ENCODE measurements at places on chromosomes 16 and 17.

DNA sequence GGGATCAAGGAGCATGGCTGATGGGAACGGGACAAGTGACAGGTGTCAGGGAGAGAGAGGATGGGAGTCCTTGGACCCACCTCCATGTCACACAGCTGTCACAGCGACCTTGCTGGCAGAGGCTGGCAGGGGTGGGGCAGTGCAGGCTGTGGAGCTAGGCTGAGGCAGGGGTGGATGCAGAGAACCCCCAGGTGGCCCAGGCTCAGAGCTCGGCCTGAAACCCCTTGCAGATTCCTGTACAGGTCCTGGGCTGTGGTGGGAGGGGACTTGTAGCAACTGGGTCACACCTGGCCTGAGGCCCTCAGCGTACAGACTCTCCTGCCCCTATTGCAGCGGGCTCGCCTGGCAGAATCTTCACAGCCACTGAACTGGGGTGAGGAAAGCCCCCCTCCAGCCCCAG is 174.1 kb downstream of the NTN1 start:
- no peak for DNase-seq

- no peak for DNase-seq
Measured at GRCh38 chr17:83201206-83202001, 122.0 kb downstream of the METRNL start.

DNA sequence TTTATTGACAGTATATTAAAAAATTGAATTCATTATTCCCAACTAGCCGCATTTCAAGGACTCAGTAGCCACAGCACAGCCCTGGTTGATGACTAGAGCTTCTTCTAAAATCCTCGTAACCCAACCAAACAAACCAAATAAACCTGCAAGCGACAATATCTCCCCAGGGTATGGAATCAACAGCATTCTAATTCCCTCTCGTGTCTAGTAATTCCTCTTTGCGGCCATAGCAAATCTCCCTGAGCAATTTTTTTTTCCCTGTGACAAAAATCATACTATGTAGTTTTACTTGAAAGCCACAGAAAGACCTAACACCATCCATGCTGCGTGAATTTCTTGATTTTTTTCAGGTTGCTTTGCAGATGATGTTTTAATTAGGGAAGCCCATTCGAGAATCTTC is 143.4 kb upstream of the MYOCD start:
- no peak for DNase-seq

DNA sequence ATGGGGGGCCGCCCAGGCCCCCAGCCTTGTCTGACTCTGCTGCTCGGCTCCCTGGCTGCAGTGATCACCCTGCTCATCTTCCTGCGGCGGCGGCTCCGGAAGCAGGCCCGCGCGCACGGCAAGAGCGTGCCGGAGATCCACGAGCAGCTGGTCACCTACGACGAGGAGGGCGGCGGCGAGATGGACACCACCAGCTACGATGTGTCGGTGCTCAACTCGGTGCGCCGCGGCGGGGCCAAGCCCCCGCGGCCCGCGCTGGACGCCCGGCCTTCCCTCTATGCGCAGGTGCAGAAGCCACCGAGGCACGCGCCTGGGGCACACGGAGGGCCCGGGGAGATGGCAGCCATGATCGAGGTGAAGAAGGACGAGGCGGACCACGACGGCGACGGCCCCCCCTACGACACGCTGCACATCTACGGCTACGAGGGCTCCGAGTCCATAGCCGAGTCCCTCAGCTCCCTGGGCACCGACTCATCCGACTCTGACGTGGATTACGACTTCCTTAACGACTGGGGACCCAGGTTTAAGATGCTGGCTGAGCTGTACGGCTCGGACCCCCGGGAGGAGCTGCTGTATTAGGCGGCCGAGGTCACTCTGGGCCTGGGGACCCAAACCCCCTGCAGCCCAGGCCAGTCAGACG is 24.4 kb upstream of the BEAN1 start:
- DNase-seq, result no peak

DNA sequence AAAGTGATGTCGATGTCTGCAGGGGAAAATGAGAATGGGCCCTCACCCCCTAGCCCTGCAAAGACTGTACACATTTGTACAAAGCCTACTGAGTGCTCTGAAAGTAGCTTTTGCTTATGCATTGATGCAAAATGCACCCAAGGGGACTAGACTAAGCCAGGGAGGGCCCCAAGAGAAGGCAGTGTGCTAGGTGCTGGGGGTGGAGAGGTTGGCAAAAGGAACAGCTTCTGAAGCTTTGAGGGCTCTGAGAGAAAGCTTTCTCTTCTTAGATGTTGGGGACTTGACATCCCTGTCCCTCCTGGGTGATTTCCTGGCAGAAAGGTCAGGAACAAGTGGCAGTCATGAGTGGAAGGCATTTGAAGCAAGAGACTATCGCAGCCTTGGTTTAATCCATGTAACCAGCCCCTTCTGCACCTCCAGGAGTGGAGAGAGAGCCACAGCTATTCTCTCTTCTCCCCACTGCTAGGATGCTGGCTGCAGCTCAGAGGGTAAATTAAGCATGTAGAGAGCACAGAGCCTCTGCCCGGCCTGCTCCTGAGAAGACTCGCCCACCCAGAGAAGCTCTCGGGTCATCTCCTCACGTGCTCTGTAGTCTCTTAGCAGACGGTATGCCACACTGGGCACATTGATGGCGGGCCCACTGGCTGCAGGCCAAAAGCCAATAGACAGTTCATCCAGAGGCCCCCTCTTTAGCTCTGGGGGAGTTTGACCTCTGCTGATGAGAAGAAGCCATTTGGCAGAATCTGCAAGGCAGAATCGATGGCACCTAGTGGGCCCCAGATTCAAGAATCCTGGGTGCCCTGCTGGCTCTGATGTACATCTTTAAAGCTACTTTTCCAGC is 221.4 kb downstream of the MSI2 start:
- DNase-seq, result no peak

- no peak for DNase-seq
Measured at GRCh38 chr16:62926121-62926801, 890.0 kb upstream of the CDH8 start.

- DNase-seq, result no peak
Measured at GRCh38 chr16:4525634-4526277, 12.8 kb downstream of the CDIP1 start.

DNA sequence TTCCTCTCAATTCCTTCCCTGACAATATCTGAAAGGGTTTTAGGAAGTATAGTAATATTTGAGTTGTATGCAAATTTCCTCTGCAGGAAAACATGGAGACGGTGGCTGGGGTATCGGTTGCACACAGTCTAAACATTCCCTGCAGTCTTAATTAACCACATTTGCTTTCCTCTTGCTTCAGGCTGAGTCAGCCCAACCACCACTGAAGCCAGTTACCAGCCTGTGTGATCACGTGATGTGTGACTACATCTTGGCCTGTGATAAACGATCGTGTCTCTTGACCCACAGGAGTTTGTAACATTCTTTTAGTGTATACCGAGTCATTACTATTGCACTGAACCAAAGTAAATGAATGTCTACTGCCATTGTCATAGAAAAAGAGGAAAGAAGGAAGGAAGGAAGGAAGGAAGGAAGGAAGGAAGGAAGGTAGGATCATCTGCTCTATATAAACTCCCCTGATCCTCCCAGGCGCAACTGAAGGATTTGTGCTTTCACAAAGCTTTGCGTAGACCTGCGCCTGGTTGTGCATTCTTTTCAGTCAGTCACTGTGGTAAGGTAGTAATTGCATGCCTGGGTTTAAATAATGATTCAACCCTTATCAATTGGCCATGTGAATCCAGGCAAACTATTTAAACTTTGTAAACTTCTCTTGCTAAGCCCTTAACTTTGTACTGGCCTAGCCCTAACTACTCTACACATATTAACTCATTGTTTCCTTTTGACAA is 280.6 kb upstream of the SALL1 start:
- DNase-seq, result peak; percentile 95

DNA sequence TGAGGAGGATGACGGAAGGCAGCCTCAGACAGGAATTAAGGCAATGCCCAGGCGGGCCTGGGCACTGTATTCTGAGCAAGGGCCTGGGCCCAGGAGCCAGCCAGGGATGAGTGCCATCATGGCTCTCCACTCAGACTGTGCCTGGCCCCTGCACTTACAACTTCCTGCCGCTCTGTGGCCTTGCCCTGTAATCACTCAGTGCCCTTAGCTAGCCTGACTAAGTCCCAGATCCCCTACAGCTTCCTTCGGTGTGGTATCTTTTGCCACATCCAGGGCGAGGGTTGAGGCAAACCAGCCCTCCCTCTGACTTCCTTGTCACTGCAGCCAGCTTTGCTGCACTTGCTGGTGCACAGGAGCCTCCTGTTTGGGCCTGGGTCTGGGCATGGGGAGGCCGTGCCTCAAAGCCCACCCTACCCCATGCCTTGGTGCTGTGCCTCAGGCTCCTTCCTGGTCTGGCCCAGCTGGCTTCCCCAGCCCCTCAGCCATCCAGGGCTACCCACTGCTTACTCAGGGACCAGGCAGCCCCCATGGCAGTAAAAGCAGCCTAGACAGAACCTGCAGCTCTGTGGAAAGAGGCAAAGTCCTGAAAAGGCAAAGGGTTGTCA is 9.3 kb downstream of the SLC46A1 start:
- DNase-seq, result no peak

- no peak for DNase-seq
Measured at GRCh38 chr16:14329727-14330350, 258.7 kb downstream of the MRTFB start.

DNA sequence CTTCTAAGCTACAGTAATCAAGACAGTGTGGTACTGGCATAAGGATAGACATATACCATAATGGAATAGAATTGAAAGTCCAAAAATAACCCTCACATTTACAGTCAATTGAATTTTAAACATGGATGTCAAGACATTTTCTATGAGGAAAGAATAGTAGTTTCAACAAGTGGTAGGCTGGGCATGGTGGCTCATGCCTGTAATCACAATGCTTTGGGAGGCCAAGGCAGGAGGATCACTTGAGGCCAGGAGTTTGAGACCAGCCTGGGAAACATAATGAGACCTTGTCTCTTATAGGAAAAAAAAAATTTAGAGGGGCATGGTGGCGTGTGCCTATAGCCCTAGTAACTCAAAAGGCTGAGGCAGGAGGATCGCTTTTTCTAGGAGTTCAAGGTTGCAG is 122.8 kb upstream of the TBX2 start:
- no peak for DNase-seq

DNA sequence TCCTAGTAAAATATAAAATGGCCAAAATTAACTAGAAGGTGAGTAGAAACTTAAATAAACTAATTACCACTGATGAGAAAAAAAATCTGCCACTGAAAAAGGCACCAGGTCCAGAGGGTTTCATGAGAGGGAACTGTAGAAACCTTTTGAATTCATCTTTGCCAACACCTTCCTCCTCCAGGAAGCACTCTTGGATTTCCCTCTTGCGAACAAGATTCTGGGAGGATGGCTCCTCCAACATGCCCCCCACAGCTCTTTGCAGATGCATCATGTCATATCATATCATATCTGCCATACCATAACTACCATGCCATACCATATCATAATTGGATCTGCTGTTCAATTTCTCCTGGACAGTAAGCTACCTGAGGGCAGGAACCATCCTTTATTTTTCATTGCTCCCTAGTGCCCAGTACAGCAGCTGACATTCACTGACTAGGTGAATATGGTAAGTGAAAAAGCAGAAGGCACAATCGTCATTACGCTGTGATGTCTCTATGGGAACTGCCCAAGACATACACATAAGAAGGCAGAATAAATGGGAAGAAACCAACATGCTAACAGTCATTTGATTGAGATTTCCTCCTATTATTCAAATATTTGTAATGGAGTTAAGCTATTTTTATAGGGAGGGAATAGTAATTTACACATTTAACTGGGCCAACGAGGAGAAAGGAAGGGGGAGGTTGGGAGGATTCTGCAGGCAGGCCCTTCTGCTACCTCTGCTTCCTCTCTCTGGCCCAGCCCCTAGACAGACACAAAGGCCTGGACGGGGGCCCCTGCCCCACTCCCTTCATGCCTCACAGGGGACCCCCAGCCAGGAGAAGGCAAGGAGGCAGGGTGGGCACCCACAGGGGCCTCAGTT is 110.1 kb upstream of the SMURF2 start:
- no peak for DNase-seq

GRCh38 chr16:75227361-75228142 is 8.8 kb downstream of the CTRB1 start:
- no peak for DNase-seq

DNA sequence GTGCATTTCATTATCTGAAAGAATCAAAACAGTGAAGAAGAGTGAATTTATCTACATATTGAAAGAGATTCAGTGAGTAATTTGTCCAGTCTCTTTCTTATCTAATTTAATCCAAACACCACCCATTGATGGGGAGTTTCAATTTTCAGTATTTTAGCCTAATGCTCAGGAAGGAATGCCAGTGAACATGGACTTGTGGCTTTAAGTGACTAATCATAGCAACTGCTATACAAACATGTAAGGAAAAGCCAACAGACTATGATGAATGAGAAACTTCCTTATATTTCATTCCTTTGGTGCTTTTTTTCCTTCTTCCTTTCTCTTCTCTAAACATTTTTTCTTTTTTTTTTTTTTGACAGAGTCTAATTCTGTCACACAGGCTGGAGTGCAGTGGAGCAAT is 885.8 kb downstream of the KCNJ2 start:
- DNase-seq, result no peak

DNA sequence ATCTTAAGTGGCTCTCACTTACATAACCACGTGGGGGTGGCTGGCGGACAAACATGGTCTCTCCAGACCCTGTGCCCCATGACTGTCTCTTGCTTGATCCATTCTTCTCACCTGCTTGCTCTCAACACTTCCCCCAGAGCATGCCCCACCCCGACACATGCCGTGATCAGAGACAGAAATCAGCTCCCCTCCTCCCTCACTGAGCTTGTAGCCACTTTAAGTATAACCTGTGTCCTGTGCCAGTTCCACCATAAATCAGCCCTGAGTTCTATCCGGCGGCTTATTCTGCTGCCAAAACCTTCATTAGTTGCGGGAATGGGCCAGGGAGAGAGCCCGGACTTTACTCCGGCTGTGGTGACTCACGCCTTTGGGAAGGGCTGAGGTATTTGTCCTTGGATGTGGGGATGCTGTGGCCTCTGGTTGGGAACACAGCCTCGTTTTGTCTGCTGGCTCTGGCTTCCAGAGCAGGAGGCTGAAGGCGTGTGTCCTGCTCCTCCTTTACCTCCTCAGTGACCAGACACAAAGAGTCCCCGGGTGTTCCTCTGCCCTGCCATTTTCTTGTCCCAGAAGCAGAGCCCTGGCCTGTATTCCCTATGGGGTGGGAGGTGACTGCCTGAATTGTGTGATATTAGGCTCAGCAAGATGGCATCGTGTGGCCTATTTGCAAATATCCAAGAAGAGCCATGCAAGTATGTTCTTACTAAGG is 21.1 kb downstream of the ANKRD40 start:
- DNase-seq, result peak; percentile 83

DNA sequence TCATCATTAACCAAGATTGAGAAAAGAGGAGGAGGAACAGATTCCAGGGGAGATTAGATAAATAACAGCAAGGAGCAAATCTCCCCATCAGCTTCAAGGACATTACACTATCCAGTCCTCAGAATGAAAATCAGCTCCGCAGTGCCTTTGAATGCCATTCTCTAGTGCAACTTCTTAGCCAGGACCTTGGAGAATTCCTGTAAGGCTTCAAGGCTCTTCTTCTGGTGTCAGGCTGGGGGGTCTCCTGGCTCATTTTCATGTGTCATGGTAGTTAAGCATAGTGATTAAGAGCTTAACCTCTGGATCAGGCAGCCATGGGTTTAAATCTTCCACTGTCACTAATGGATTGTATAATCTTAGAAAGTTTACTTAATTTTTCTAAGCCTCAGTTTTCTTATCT is 137.3 kb upstream of the CCL2 start:
- DNase-seq, result no peak

- DNase-seq, result peak; percentile 46
Measured at GRCh38 chr17:73165616-73166404, 1.0 kb downstream of the SSTR2 start.

All from adipocyte (in vitro differentiated cells).